Stimulated activated CD8-positive, alpha-beta memory T cell treated with anti-CD3 and anti-CD28 coated beads, Interleukin-7, amount 100 ng/mL, for 1 hour (primary cell): ENCODE measurements at places on chromosomes 4 and X.

DNA sequence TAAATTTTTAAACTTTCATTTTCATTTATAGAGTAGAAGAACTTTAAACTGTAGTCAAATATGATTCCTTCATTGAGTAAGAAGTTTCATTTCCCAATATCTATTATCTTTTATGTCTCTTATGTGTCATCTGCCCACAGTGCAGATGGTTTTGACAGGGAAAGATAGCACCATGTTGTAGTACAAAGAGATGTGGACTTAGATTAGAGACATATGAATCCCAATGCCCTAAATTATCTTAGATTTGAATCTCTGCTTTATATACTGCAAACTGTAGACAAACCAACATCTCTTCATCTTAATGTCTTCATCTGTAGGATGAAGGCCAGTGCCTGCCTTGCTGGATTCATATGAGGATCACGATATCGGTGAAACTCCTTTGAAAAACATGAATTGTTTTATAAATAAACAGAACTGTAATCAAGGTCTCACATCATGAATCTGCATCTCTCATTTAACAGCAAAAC is 217.5 kb downstream of the BANK1 start:
- no peak for DNase-seq

DNA sequence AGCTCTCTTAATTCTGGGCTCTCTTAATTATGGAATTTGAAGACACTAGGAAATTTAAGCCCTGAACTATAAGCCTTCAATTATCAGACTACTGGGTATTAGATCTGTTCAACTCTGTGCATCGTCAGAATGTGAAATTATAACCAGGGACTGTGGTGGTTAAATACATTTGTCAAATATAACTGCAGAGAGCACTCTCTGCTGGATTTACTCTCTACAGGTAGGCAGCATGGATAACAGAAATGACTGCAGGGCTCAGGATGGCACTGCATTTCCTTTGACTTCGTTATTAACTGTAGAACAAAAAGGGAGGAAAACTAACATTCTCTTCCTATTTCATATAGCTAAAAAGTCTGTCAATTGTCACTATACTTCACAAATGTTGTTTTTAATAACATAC is 310.1 kb upstream of the RASGEF1B start:
- no peak for DNase-seq

DNA sequence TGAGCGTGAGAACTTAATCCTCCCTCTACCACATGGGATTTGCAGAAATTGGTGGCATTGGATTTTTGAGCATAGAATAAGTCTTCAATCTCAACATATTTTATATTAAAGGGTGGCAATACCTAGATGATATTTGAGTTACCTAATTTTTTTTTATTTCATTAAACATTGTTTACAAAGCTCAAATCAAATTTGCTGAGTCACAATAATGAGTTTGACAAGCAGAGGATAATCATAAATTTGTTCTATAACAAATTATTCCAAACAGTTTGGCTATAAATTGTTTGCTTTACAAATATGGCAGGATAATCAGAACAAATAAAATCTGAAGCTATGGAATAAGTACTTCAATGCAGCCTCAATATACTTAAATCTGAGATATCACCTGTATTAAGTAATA is 22.7 kb downstream of the EMCN start:
- no peak for DNase-seq

GRCh38 chrX:71910643-71910985 is at the start of gene NHSL2:
Gene NHSL2, plus strand, starts transcription at chrX:71910845.
- no peak for DNase-seq

- no peak for DNase-seq
Observed at GRCh38 chr4:7510538-7510937, 75.8 kb upstream of the PSAPL1 start.

DNA sequence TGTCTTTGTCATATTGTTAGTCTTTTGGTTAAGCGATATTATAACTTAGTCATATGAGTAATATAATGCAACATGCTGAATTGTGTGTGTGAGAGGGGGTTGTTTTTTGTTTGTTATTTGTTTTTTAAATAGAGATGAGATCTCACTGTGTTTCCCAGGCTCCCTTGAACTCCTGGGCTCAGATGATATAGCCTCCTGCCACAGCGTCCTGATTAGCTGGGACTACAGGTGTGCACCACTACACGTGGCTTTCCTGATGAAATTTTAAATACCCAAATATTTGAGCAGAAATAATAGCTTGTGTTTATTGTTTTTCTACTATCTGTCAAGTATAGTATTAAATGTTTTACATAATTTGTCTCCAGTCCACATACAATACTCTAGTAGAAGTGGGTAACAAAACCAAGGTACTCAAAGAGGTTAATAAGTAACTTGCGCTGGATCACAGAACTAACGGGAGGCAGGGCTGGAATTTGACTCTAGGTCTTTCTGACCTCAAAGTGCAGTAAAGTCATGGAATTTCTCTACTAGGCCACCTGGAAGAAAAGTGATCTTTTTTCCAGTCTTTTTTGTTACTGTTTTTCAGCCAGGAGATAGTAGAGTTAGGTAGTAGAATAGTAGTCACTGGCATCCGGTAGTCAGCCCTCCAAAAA is 47.8 kb downstream of the CLCN3 start:
- DNase-seq = no peak

- no peak for DNase-seq
Observed at GRCh38 chrX:11464836-11465463, 171.7 kb downstream of the AMELX start.

DNA sequence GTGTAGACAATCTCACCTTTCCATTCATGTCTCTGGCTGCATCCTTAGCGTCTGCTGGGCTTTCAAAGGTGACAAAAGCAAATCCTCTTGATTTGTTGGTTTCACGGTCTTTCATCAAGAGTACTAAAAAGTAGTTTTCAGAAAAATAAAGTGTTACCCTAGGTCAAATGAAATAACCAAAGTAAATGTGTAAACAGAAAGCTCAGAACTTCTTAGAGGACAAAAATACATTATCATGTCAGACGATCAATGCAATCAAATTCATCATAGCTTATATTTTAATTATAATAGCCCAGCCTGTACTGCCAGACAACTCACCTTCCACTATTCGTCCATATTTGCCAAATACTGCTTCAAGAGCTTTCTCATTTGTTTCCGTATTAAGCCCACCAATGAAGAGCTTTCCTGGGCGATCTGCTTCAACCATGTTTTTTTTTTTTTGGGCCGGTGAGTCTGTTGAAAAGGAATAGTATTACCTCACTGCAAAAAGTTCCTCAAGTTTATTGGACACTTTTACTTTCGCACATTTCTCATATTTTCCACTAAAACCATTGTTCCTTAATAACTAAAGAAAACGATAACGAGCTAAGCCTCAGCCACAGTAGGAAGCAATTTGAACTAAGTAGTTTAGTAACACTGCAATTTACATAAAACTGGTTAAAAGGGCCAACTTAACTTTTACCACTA is 1.4 kb downstream of the RBMX start:
- no peak for DNase-seq

DNA sequence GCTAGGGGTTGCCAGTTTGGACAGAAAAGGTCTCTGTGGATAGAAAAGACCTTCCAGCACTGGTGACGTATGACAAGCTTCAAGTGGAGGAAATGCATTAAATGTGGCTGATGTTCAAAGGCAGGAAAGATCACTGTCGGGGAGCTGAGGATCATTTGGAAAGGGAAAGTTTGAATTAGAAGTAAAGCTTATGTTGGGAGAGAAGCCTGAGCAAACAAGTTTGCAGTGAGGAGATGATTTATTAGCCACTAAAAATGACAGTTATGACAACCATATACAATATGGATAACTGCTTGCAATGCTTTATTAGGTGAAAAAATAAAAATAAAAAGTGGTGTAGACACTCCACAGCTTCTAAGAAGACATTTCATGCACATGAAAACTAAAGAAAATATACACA is 135.3 kb upstream of the HS3ST1 start:
- no peak for DNase-seq

- no peak for DNase-seq
Observed at GRCh38 chr4:83582289-83582785, 46.4 kb downstream of the GPAT3 start.

- no peak for DNase-seq
Observed at GRCh38 chr4:35539404-35540055, 704.8 kb downstream of the ARAP2 start.

DNA sequence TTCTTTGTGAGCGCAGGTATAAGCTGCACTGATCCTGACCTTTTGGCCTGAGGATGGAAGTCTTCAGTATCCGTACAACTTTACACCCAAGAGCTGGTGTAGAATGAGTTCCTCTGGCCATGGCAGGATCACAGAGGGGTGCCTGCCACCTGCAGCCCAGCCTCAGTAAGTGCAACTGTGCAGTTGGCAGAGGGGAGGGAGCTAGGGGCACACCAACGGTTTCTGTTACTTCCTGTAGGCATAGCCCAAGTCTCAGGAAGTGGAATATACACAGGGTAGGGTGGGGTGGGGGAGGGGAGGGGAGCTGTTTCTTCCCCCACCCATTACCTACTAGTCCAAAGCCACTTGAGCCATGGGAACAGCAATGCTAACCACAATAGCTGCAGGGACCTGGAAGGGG is 85.4 kb upstream of the GBA3 start:
- no peak for DNase-seq

DNA sequence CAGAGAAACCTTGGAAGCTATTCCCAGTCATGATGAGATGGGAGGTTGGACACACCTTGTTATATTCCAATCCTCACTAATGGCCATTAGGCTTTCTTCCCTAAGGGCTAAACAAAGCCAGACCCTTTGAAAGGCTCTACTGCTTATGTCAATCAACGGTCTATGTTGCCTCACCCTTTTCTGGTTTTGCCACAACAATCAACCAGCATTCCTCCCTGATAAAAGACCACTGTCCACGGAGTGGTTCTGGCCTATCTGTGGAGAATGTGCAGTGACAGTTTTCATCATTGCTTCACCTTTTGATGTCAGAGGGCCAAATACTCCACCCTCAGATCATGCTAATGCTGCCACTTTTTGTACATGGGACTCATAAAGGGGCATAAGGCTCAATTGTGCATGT is 913.4 kb downstream of the RPA4 start:
- DNase-seq = no peak

DNA sequence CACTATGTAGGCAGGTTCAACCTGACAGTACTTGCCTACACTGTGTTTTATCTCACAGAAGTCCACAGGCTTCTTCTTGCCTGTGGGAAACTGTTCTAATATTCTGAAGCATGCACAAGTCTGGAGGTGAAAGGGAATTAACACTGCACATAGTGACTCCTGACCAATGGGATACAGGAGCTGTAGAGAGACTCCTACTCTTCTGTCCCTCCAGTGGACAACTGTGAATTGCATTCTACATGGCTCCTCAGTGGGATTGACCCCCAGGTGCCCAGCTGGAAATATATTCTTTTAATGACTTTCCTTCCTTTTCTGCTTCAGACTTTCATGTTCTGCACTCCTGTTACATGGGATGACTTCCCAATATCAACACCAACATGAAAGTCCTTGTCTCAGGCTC is 8.2 kb upstream of the YIPF6 start:
- DNase-seq = no peak

- DNase-seq = no peak
Observed at GRCh38 chrX:68895341-68895755, 66.5 kb downstream of the EFNB1 start.
